ENCODE measurements at places on chromosomes 16 and 17.

DNA sequence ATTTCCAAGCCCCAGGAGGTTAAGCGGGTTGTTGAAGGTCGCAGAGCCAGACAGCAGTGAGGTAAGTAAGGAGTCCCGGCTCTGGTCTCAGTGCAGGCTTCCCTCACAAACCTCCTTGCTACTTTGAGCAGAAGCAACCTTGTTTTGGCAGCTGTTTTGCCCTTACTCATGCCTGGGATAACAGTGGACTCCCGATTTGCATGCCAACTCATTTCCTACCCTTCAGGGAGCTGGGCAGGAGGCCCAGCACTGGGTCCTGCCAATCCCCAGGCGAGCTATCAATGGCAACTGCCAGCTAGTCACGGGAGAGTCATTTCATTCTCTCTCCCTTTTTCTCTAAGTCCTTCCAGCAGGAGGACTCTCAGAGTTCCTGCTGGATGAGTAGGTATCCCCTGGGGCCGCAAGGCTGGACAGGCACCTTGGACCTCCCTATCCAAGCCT is 72.0 kb upstream of the KSR1 start:
- no peak for DNase-seq

DNA sequence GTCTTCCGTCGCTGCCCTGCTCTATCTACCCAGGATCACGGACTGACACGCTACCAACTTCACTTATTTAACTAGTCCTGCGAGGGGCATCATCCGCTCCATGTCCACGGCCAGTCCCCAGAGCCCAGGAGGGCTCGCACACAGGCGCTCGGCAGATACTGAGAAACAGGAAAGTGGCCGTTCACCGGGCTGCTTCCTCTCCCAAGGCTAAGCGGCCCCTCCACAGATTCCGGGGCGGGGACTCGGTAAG is 388 bp downstream of the OXLD1 start:
- no peak for DNase-seq

DNA sequence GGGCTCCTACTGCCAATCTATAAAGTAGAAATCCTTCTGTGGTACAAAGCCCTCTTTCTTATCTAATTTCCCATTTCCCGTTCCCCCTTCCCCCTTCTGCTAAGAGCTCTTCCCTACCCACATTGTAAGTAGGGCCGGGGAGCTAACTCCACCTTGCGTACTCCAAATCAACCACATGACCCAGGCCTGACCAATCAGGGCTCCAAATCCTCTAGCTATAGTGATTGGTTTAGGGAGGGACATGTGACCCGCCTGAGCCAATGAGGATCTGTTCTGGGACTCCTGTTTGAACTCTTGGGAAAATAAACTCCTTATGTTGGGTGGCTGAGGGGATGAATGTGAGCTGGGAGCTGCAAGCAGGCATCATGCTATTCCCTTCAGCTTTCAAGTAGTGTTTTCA is 40.9 kb upstream of the MEOX1 start:
- DNase-seq, result no peak

- DNase-seq, result no peak
Measured at GRCh38 chr16:77009453-77009852, 181.5 kb upstream of the MON1B start.

DNA sequence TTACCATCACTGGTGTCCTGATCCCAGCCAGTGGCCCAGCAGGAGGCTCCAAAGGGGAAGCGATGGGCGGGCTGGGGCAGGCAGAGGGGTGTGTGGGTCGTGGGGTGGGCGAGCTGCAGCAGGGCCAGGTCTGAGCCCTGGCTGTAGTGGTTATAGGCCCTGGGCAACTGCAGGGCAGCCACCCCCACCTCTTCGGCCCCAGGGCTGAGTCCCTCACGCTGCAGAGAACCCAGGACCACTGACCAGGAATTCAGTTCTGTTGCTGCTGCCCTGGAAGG is 2.2 kb downstream of the PRSS53 start:
- DNase-seq, result no peak

DNA sequence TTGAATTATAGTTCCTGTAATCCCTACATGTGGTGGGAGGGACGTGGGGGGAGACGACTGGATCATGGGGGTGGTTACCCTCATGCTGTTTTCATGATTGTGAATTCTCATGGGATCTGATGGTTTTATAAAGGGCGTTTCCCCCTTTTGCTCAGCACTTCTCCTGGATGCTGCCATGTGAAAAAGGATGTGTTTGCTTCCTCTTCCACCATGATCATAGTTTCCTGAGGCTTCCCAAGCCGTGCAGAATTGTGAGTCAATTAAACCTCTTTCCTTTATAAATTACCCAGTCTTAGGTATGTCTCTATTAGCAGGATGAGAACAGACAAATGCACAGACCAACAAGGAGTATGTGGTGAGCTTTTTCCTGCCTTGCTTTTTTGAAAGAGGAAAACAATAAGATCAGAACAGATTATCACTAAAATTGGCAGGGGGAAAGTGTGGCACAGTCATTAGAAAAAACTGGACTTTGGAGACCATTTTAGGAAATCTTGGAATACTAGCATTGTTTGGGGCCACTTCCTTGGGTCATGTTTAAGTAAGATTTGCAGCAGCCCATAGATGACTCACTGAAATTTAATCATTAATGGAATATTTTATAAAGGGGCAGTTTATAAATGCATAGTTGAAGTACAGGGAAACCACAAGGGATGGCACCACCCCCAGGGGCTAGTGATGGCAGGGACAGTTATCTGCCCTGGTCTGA is 352.8 kb downstream of the CDH13 start:
- DNase-seq, result no peak

DNA sequence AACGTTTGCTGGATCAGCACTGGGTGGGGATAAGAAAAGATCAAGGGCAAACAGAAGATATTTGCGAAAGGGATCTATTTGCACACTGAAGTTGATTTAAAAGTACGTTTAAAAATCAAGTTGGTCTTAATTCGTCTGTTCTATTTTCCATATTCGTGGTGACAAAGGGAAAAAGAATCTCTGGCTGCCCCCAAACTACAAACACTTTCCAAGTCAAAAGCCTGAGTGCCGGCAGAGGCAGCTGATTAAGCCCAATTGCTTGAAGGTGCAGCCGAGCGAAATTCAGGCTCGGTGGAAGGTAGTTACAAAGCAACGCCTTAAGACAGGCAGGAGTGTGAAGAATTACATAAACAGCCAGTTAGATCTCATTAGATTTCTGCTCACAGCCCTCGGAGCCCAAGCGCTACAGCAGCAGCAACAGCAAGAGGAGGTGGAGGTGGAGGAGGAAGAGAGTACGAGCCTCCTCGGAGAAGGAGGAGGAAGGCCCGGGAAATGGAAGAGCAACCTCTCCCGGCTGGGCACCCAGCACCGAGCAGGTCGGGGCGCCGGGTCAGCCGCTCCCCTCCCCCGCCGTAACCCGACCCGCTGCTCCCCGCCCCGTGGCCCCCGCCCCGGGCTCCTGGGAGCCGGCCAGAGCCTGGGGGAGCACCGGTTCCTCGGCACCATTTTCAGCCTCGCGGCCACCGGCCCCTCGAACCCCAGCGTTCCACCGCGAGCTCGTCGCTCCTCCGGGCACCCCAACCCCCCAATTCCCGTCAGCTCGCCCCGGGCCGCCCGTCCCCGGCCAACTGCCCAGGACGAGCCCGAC is 890 bp downstream of the TOB1 start:
- DNase-seq, result peak; percentile 69

- no peak for DNase-seq
Measured at GRCh38 chr16:81266680-81267095, 28.2 kb downstream of the BCO1 start.

DNA sequence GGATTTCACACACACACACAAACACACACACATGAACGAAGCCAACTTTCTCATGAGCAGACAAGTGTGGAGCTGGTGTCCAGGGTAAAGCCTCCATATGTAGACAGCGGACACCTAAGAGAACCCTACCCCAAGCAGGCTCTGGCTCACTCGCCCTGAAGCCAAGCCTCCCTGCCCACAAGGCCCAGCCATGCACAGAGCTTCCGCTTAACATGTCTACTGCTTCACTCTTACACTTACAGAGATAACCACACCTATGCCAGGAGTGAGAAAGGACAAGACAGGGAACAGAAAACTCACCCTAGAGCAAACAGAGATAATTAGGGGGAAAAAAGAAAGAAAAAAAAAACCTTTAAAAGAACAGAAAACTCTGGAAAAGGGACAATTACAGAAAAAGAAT is 67.5 kb downstream of the CYTH1 start:
- DNase-seq, result no peak

DNA sequence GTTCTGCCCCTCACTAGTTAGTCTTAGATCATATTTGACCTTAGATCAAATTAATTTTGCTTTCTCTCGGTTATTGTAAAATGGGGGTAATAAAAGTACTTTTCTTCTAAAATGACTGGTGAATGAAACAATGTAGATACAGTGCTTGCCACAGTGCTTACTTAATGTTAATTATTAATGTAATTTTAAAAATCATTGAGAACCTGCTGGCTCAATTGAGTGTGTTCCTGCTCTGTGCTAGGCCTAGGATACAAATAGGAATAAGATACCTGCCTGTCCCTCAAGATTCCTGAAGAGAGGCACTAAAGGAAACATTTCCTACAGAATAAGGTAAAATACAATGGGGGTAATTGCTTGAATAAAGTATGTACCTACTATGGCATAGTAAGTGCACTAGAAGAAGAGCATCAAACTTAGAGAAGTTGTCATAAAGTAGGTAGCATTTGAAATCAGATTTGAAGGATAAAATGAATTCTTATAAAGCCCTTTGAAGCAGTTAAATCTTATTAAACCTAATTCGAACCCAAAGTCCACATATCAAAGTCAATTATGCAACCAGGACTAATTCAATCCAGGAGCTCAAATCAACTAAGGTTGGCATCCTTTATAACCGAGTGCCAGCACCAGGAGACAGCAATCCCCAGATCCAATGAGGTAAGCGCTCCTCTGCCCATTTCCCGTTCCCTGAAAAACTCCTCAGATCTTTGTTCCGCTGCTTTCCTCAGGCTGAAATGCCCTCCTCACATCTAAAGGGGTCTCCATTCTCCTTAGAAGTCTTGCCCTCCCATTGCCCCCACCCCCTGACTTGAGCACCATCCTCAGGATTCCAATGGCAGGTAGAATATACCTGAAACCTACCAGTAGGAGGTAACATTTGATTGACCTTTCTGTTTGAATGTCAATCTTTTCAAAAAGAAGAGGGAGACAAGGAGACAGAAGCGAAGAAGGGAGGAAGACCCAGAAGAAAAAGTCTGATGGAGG is 2.4 kb upstream of the MED13 start:
- DNase-seq, result no peak

- DNase-seq, result no peak
Measured at GRCh38 chr16:80619824-80620223, 79.0 kb downstream of the DYNLRB2 start.

GRCh38 chr16:89035669-89036570 is 57.7 kb upstream of the ACSF3 start:
- no peak for DNase-seq

DNA sequence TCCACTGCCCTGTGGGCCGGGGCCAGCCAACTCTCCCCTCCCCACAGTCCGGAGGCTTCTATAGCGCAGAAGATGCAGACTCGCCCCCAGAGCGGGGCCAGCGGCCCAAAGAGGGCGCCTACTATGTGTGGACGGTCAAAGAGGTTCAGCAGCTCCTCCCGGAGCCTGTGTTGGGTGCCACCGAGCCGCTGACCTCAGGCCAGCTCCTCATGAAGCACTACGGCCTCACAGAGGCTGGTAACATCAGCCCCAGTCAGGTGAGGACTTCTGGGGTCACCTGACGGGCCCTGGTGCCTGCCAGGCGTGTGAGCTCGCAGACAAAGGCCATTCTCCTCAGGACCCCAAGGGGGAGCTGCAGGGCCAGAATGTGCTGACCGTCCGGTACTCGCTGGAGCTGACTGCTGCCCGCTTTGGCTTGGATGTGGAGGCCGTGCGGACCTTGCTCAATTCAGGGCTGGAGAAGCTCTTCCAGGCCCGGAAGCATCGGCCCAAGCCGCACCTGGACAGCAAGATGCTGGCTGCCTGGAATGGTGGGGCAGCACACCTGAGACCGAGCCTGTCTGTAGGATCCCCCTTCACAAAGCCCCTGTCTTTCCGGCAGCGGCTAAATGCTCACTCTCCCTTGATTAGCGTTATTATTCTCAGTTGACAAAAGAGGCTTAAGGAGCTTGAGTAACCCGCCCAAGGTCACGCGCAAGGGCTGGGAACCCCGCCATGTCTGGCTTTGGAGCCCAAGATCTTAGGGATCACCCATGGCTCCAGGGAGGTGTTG is 3.9 kb downstream of the SPATA20 start:
- DNase-seq, result no peak

- DNase-seq, result no peak
Measured at GRCh38 chr16:49600976-49601375, 227.4 kb downstream of the C16orf78 start.

DNA sequence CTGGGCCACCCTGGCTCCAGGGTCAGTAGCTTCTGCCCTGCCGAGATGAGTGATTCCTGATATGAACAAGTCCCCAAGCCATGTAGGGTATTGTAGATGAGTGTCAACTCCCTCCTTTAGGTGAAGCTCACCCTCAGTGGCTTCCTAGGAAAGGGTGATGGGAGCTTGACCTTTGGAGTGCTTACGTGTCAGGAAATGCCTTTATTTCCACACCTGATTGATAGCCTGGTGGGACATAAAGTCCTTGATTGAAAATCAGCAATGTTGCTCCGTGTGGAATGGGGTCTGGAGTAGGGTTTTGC is 58.4 kb downstream of the USP43 start:
- DNase-seq, result no peak

DNA sequence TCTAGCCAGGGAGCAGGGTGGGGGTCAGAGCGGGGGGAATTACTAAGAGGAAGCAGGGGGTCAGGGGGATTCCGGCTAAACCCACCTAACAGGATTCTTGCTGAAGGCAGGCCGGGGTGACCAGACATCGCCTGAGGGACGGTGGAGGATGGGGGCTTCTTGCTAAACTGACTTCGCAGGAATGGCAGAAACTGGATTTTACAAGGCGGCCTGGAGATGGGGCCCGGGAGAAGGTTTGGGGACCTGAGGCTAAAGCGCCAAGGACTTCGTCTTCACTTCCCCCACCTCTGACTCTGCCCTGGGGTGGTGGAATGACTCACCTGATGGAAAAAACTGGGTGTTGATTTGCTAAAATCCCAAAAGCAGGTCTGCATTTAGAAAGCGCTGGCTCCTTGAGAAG is 23.5 kb downstream of the LGALS3BP start:
- no peak for DNase-seq

DNA sequence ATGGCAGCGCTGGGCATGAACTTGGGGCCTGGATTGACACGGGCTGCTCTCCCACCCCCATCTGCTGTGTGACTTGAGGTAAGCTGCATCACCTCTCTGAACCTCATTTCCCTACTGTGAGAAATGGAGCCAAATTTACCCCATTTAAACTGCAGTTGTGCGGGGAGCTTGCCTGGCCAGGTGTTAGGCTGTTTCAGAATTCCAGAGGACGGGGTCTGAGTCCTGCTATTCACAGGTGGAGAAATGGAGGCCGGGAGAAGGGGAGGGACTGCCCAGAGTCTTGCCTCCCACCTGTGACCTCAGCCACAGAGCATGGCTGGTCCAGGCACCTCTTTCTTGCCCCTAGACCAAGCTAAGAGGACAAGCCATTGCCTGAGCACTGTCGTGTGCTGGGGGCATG is 12.8 kb downstream of the KCNJ12 start:
- no peak for DNase-seq

Measured in activated T-cell treated with anti-CD3 and anti-CD28 coated beads, Interleukin-2, amount 50 U/mL, for 24 hours (primary cell).